ENCODE measurements at places on chromosomes 1 and 21.

DNA sequence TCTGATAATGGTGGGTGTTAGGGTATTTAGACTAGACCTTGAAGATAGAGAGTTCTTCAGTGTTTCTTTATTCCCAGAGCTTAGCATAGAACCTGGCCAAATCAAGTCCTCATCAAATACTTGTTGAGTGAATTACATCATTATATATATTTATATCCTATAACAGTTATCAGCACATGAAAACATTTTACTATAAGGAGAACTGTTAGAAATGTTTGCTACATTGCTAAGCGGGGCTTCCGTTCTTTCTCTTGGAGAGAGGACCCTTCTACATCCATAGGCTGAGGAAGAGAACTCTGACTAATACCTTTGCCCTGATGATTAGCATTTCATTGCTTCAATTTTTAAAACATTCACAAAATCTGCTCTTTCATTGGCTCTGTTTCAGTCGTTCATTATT is 66.5 kb upstream of the NBL1 start:
- no peak for DNase-seq

GRCh38 chr21:41170442-41170841 is 2.5 kb downstream of the BACE2 start:
- DNase-seq = peak; percentile 80

GRCh38 chr1:81119319-81119718 is 681.4 kb upstream of the ADGRL2 start:
- DNase-seq = no peak

- no peak for DNase-seq
Measured at GRCh38 chr1:183887826-183888819, 83.2 kb downstream of the RGL1 start.

DNA sequence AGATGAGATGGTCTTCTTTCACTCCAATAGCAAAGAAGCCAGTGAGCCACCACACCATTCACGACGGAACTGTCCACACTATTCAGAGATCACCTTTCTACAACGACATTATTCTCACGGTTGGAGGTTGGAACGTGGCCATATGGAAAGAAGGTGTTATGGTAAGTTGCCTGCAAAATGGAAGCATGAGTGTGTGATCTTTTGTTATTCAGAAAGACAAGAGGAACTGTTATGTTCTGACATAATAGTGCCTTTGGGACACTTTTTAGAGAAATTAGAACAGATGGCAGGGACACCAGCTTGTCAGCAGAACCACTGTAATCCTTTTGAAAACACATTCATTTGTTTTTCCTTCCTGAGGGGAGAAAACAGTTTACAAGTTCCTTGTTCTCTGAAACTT is 75.8 kb upstream of the MCOLN3 start:
- DNase-seq = no peak

- DNase-seq = peak; percentile 33
Measured at GRCh38 chr1:31869449-31869848, 53.6 kb upstream of the SPOCD1 start.

DNA sequence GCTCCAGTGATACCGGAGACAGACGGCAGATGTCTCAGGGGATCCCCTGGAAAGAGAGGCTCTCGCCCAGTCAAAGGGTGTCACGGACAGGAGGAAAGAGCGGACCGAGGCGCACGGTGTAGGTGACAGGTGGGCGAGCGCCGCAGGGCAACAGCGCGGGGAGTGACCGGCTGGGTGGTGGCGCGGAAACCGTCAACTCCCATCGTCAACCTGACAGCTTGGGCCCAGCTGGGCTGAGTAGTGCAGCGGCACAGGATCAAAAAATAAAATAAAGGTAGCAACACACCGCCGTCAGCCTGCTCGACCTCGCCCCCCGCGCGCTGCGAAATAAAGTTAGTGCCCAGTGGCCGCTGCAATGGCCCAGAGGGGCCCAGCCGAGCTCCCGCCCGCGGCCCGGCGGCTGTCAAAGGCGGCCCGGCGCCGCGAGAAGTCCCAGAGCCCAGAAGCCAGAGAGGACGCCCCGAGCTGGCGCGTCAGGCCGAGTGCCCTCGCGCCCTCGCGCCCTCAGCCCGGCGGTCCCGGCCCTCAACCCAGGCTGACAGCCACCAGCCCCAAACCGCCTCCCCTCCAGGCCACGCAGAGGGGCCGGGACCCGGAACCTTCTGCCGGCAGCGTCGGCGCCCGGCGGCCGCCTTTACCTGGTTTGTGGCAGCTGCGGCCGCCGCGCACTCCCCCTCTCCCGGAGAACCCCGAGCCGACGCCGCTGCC is at the start of gene LYST:
Gene LYST, minus strand, starts transcription at position 702 of the 708 bp plus-strand sequence. CDS start 36,489 bp downstream, outside the sequence.
- peak; percentile 75 for DNase-seq

DNA sequence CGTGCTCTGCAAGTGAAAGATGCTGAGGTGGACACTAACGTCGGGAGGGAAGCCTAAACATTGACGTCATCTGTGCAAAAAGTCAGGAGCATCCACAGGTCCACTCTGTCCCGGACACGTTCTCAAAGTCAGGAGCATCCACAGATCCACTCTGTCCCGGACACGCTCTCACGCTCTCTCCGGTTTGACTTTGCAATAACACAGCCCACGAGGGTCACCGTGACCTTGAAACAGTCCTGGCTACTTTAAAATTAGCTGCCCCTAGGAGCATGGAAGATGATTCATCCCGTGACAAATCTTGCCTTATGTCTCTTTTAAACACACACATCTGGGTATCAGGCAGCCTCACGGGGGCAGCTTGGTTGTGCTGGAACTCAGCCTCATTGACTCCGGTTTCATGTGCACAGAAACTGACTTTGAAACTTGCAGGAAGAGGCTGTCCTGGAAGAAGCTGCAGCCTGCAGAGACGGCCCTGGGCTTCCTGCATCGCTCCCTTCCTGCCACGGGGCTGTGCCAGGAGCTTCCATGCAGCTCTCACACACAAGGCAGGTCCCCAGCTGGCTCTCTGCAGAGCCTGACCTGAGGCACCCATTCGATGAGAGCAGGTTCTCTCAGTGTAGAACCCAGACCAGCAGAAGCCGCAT is 18.1 kb upstream of the COL18A1 start:
- DNase-seq = peak; percentile 45

GRCh38 chr1:230465691-230466090 is 39.6 kb upstream of the PGBD5 start:
- no peak for DNase-seq

DNA sequence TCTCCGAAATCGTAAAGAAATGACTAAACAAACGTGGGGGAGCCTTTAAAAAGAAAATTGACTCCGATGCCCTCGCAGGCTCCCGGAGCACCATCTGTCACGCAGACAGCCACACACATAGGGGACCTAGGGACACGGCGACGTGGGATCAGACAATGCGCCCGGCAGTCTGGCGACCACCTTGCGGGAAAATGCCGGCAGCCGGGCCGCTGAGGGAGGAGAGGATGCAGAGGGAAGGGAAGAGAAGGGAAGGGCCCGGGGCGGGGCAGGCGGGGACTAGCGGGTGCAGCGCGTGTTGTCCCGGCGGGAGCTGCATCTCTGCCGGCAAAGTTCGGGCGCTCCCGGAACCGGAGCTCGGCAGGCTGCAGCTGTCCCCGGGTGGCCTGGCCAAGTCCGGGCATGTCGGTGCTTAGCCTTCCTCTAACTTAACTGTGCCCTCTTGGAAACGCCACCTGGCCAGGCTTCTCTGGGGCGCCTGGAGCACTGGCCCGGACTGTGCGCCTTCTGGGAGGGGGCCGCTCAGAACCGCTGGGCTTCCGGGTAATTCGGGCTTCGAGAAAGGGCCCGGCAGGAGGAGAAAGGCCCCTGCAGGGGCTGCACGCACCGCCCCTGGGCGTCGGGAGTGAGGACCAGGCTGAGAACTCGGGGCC is 1.8 kb downstream of the NHLH2 start:
- peak; percentile 6 for DNase-seq

DNA sequence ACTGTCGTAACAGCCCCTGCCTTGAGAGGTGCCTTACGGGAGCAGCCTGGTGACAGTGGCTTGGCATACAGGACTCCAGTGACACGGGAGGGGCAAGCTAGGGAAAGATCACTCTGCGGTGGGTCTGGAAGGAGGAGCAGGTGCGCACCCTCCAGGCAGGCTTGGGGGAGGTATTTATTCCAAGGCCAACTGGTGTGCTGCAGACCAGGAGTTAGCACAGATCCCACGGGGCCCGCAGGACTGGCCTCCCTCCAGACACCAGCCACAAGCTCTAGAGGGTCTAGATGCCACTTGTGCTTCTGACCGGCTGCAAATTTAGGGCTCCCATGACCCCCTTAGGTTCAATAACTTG is 22.1 kb downstream of the PSEN2 start:
- no peak for DNase-seq

DNA sequence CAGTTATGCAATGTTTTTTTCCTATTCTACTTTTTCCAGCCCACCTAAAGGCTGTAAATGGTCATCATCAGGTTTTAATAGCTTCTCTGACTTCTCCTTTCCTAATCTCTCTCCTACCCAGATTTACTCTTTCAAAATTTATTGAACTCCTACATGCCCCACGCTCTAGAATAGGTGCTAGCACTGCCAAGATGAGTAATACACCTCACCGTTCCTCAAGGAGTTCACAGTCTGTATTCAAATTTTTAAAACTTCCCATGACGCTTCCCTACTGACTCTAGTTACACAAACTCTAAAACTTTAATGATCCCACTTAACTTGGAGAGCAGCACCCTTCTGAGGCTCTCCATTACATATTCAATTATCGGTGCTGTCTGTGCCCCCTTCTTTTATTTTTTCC is 51.6 kb downstream of the ALG14 start:
- no peak for DNase-seq

GRCh38 chr1:101071470-101071891 is 45.9 kb upstream of the DPH5 start:
- peak; percentile 83 for DNase-seq

GRCh38 chr1:110619412-110620249 is 13.5 kb upstream of the KCNA2 start:
- peak; percentile 92 for DNase-seq

DNA sequence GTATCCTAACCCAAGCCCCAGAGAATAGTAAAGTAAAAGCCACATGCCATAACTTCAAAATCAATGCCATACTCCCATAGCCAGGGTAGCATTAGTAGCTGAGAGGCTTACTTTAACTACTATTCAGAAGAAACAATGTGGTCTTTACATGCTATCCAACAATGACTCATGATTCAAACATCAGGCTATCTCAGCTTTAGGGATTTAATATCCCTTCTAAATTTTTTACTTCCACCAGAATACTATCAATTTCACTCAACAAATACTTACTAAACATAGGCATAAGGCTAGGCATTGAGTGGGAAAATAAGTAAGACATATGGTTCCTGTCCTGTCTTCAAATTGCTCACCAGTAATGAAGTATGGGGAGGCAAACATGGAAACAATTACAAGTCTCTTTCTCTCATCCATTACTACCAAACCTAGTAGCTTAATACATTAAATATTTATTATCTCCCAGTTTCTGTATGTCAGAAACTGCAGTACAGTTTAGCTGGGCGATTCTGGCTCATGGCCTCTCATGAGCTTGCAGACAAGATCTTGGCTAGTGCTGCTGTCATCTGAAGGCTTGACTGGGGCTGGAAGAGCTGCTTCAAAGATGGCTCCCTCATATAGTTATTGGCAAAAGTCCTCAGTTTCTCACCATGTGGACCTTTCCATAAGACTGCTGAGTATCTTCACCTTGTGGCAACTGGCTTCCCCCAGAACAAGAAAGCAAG is 30.7 kb downstream of the EVI5 start:
- no peak for DNase-seq

DNA sequence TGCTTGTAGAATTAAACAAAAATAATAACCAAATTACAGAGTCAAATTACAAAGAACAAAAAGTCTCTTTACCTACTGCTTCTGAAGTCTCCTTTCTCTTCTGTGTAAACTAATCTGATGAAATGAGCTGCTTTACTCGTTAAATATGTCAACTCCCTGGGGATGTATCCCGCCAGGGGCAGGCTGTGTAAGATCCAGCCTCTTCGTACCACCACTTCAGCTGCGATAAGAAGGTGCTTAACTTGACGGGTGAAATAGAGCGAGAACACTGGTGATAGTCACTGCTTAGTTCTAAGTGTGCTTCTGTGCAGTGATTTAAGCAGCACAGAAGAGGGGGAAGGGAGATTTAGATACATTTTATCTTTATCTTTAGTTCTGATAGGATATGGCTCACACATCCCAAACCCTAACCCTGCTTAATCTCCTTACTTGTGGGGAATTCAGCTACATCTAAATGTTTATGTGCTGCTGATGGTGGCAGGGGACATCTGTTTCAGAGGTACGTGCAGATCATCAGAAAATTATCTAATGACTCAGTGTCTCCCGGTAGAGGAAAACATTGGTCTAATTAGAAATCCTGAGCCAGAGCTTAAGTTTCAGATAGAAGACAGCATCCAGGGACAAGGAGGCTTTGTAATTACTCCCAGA is 46.0 kb downstream of the RHOU start:
- no peak for DNase-seq

- DNase-seq = no peak
Measured at GRCh38 chr1:65512967-65513780, 92.7 kb downstream of the LEPR start.

DNA sequence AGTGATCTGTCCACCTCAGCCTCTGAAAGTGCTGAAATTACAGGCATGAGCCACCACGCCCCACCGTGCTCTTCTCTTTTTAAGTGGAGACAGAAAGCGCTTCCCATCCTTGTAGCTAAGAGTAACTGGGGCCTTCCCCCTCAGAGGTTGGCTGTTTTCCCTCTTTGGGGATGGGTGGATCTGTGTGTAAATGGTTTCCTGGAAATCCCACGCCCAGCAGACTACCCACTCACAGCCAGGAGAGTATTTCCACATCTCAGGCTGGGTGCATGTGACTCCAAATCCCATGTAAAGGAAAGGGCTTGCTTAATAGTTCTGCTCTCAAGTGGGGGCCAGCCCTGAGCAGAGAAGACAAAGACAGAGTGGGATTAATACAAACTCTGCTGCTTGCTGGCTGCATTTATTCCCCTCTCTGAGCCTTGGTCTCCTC is 19.6 kb upstream of the TCEA3 start:
- DNase-seq = no peak

- no peak for DNase-seq
Measured at GRCh38 chr1:229536982-229537381, 21.5 kb downstream of the ABCB10 start.

GRCh38 chr1:175471039-175471800 is 272.2 kb downstream of the TNR start:
- DNase-seq = no peak

DNA sequence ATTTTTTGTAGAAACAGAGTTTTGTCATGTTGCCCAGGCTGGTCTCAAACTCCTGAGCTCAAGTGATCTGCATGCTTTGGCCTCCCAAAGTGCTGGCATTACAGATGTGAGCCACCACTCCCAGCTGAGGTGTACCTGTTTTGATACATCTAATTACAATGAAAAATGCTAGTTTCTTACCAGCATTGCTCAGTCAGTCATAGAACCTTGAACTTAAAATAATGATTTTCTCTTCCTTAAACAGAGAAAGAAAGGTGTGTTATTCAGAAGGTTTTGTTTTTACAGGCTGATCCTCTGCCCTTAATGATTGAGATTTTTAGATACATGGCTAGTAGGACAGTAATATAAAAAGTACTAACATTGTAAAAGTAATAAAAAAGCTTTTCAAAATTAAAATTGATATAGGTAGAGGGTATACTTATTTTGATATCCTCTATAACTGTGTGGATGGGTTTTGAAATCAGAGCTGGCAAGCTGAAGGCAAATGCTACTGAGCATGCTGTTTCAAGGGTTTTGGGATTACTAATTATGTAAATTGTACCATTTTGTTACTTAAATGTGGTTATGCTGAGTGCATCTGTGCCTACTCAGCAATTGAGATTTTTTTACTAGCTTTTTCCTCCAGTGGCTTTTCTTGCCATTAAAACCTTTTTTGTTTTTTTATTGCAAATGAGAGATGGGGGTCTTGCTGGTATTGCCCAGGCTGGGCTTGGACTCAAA is 16.1 kb downstream of the PRRC2C start:
- no peak for DNase-seq

GRCh38 chr21:46425041-46425440 is 33.6 kb upstream of the DIP2A start:
- DNase-seq = no peak
